Foreskin keratinocyte (primary cell): ENCODE measurements at places on chromosomes 1 and 21.

- DNase-seq, result no peak
These were observed 128.9 kb downstream of the ASTN1 start for GRCh38 chr1:177035586-177035985.

DNA sequence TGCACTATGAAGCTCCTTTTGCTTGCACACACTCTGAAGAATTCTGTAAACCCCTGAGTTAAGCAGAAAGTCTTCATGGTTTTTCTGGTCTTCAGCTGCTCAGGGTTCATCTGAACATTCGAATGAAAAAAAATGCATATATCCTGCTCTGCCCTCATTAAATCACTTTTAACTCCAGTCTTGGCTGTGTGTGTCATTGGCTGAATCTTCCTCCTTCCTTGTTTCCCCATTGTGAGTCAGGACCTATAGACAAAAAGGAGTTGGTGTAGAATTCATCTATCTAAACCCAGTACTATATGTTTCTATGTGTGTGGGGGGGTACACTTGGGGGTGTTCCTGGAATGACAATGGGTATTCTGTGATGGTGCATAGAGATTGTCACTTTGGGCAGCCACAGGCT lies 6.6 kb upstream of the SPRR1B start:
- no peak for DNase-seq

GRCh38 chr1:161921990-161922389 lies 101.7 kb downstream of the OLFML2B start:
- no peak for DNase-seq

DNA sequence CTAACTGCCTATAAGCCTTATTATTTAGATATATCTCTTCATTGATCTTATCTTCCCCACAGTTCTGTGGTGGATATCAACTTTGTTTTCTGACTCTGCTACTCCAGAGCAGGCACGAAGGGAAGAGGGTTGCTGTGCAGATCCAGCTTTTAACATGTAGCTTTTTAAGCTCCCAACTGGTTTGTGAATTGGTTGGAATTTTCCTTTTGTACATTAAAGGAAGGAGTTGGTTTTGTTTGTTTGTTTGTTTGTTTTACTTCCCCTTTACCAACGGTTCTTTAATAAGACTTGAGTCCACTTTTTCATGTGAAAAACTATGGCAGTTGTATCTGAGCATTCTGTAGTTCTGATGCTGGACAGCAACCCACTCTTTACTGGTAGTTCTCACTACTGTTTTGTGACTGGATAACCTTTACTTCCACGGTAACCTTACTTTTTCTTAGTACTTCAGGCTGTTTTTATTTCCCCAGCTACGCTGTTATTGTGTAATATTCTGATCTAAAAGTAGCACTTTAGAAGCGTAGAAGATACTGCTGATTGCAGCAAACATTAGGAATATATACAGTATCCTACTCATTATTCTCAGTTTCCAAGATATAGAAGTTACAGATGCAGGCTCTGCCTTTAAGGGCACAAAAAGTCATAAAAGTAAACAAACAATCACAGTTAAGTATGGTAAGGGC lies 1.6 kb downstream of the GNPAT start:
- DNase-seq, result no peak

DNA sequence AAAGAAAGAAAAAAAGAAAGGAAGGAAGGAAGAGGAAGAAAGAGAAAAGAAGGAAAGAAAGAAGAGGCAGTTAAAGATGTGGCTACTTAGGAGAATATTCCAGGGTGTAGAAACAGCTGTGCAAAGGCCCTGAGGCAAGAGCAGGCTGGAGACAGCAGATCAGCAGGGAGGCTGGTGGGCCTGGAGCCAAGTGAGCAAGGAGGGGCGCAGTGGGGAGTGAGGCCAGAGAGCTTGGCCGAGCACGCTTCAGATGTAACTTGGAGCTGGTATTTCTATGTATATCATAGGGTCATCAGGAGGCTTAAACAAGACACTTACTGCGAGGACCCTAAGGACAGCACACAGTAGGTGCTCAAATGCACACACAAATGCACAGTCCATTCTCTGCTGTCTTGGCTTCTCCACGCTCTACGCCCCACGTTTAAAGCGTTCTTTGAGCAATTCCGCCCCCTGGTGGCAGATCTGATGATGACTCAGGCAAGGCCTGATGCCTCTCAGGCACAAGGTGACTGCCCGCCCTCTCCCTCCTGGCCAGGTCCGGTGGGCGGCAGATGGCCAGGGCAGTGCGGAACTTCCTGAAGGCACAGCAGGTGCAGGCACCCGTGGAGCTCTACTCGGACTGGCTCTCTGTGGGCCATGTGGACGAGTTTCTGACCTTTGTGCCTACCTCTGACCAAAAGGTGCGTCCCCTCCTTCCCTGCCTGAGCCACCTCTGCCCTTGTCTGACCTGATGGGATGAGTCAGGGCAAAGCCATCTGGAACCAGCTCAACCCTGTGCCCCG lies 11.9 kb upstream of the PADI3 start:
- DNase-seq, result peak; percentile 82

DNA sequence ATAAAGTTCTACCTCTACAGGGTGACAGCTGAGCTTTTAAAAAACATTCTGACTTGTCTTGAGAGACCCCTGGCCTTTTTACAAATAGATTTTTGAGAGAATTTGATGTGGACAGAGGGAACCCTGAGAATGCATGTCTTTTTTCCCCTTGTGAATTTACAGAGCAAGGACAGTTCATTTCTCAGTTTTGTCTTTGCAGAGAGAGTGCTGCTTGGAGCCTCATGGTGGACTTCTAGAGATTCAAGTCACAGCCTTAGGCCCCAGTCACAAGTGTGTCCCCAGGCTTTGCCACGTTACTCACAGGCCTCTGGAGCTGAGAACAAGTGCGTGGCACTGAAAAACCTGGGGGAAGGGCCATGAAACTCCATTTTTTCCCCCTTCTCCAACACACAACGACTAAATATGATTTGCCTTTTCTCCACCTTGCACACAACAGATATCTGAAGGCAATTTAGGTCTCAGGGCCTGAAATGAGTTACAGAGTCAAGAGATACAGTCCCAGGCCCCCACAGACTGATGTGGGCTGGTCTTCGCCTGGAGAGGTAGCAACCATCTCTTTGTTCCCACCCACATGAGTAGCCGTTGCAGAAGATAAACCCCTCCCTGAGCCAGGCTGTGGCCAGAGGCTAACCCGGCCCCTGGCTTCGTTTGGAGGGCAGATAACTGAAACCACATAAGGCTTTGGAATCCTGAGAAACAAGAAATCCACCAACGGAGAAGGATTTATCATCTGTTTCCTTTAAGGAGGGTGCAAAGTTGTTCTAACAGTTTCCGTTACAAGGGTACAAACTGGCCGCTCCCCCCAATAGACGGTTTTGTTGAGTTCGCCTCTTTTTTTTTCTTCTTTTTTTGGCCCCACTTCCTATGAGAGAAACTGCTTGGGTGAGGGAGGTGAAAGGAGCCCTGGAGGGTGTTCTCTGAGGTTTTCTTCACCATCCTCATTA lies 1.0 kb upstream of the PIGV start:
- DNase-seq, result peak; percentile 22

GRCh38 chr1:233233508-233234040 lies 62.0 kb downstream of the PCNX2 start:
- no peak for DNase-seq

DNA sequence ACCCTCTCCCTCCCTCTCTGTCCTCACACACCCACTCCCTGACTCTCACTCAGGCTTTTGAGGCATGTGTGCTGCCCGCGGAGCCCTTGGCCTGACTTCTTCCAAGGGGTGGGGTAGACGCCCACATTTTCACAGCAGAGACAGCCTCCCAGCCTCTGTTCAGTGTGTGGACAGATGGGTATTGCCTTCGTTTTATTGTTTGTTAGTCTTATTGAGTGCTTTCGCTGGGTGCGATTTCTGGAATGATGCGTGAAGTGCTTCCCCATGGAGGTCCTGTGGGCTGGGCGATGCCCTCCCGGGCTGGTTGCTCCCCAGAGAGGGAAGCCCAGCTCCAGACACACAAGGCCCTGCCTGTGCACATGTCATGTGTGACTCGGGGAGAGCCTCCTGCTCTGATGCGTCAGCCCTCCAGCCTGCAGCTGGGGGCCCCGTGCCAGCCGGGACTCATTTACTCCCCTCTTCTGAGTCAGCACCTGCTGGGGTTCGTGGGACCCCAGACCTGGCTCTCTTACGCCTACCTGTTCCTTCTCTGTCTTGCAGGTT lies 14.7 kb downstream of the PDXK start:
- DNase-seq, result no peak

DNA sequence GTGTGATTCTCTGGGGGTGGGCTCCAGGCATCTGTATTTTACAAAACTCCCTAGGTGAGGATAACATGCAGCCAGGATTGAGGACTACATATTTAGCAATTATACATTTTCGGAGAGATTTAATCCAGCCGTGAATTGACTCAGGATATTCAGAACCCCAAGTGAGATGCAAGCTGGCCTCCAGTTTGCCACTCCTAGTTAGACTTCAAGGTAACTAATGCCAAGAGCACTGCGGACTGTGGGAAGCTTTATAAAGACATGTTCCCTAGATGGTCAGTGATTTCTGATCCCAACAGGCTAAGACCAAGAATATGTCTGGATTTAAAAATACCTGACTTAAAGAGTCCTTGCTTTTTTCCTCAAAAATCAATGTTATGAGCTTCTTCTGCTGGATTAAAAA lies 308.5 kb downstream of the NTNG1 start:
- no peak for DNase-seq

- DNase-seq, result peak; percentile 64
These were observed 29.4 kb upstream of the RBM15 start for GRCh38 chr1:110309767-110310166.

GRCh38 chr1:226973371-226973897 lies 33.3 kb downstream of the COQ8A start:
- no peak for DNase-seq

DNA sequence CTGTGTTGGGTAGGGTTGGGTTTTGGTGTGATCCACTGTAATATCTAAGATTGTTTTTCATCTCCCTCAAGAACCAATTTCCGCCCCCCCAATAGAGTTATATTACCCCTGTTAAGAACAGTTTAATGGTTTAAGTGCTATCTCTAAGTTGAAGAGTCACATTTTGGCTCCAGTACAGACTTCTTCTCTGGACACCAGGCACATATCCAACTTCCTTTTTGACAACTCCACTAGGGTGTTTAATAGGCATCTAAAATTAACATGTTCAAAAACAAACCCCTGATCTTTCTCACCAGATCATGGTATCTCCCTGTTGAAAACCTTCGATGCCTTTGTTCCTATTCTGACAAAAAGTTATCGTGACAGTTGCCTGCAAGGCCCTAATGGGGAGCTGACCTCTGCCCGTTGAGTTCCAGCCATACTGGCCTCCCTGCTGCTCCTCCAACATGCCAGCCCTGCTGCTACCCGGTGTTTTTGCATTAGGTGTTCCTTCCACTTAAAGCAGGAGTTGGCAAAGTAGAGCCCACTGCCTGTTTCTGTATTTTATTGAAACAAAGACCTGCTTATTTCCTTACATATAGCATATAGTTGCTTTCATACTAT lies 18.6 kb downstream of the USP24 start:
- DNase-seq, result no peak

GRCh38 chr1:180231506-180231921 lies 1.4 kb downstream of the LHX4 start:
- DNase-seq, result peak; percentile 51

- DNase-seq, result no peak
These were observed 2.3 kb upstream of the OPTC start for GRCh38 chr1:203491664-203492063.

- no peak for DNase-seq
These were observed 966 bp downstream of the TFB2M start for GRCh38 chr1:246564839-246565750.

GRCh38 chr1:179831852-179832699 lies 45.5 kb downstream of the TOR1AIP2 start:
- DNase-seq, result no peak

DNA sequence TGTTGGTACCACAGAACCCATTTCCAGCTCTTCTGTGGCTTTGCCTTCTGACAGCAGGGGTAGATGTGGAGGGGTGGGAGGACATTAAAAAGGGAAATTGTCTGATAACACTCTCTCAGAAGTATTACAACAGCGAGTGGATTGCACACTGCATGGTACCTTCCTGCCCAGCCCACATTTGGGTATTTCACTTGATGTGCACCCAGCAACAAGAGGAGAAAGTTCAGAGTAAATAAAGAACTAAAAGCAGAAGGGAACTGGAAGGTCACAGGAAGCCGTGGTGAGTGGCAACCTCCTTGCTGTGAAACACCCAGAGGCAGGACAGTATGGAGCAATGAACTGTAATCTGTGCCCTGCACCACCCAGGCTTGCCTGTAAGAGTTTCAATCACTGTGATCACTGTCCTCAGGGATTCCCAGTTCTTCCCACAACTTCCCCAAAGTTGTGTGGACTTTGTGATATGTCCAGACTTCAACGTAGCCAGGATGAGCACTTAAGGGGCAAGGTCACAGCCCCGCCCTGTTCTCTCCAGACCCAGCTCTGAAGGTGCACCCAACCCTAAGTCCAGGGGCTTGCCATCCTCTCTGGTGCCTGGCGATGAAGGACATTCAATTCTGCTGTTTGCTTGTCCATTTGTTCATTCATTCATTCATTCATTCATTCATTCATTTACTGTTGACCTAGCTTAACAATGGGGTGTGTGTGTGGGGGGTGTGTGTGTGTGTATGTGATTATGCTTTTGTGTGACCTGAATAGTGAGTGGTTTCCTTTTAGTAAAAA lies 18.7 kb upstream of the F5 start:
- DNase-seq, result no peak

DNA sequence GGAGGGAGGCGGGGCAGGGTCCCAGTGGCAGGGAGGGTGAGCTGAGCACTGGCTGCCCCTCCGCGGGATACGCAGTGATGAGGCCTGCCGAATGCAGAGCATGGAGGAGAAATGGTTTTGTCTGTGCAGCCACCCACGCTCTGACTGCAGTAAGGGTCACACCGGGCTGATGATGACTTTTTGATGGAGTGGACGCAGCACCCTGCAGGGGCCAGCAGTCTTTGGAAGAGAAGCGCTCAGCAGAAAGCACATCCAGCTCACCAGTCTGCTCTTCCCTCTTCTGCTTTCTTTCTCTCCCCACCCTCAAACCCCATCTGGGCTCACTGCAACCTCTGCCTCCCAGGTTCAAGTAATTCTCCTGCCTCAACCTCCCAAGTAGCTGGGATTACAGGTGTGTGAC lies 61.9 kb upstream of the ATP1A1 start:
- DNase-seq, result no peak
